ENCODE measurements at places on chromosomes 5 and 9.

- no peak for DNase-seq
These were observed 170.7 kb upstream of the ZNF618 start for GRCh38 chr9:113705306-113705927.

DNA sequence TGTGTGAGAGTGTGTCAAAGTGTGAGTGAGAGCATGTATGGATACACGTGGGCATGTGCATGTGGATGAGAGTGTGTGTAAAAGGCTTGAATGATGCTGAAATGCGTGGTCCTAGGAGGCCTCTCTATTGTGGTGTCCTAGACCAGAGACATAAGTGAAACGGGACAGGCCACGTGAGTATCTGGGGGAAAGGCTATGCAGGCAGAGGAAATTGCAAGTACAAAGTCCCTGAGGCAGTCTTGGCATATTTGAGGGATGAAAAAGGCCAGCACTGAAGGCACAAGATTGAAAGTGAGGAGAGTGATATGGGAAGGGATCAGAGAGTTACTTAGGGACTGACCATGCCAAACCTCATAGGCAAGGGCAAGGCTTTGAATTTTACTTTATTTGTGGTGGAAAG, 67.2 kb upstream of the CCDC152 start:
- DNase-seq: no peak

- DNase-seq: peak; percentile 59
These were observed at the start of gene ZNF883 for GRCh38 chr9:113011911-113012381. Gene ZNF883 (minus strand): TSS chr9:113012192.

DNA sequence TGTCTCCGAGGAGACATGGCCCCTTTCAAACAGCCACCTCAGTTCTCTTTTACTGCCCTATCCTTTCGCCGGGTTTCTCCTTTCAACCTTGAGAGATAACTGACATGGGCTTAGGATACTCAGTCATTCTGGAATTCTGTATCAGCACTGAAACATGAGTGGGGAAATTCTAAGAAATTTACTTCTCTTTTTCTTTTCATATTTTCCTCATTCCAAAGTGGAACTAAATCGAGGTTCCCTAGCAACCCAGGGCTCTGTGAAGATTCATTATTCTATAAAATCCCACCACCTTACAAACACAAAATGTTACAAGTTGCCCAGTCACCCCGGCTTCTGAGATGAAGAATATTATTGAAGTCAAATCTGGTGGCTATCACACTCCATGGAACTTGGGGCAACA, 319.2 kb downstream of the ENC1 start:
- DNase-seq: no peak

DNA sequence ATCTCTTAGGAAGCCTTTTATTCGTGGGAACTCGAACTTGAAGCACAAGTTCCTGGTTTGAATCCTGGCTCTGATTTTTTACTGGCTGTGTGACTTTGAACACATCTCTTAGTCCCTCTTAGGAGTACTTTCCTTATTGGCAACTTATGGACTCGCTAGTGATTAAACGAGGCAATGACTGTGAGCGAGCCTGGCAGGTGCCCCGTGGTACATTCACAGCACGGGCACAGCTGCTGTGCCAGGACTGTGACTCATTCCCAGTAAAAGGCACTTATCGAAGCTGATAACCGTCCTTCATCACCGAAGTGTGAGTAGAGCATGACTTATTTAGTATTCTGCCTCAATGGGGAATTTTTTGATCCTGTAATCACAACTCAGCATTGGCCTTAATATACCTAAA, 22.7 kb downstream of the CFAP90 start:
- DNase-seq: no peak

- DNase-seq: no peak
These were observed 154.0 kb downstream of the WDR70 start for GRCh38 chr5:37532976-37533740.

GRCh38 chr5:95887977-95888376, 65.5 kb upstream of the GLRX start:
- DNase-seq: peak; percentile 18

DNA sequence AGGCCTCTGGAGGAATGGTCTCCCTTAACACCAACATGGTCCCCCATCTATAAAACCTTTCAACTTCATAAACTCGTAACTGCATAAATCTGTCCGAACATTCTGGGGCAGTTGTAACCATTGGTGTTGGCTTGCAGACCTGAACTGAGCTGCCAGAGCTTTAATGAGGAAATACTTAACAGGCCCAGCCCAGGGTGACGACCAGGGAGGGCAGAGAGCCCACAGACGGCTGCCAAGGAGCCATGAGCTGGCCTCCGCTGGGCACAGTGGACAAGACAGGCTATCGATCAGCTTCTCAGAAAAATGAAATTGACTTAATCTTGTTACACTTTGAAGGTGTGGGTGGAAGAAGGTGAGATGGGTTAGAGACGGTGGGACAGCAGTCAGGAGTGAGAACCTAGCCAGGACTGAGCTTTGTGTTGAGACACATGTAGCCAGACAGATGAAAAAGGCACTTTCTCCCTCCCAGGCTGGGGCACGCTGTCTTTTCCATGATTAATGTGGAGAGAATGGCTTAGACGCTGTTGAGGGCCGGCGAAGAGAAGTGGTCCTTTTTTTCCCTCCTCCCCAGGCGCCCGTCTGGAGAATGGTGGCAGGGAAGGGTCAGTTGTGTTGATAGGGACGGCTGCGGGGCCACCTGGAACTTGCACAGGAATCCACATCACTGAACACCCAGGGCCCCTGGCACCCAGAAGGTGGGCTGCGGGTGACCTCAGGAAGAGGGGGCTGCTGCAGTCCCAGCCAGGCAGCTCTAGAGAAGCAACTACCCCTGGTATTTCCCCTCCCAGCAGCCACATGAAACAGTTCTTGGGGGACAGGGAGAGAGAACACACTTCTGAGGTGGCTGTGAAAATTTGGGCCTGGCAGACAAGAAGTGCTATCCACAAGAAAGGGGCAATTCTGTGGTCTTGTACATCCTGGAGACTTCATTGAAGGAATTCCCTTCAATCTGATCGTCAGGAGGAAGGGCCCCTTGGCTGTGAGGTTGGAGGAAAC, 27.3 kb upstream of the TCOF1 start:
- DNase-seq: no peak

DNA sequence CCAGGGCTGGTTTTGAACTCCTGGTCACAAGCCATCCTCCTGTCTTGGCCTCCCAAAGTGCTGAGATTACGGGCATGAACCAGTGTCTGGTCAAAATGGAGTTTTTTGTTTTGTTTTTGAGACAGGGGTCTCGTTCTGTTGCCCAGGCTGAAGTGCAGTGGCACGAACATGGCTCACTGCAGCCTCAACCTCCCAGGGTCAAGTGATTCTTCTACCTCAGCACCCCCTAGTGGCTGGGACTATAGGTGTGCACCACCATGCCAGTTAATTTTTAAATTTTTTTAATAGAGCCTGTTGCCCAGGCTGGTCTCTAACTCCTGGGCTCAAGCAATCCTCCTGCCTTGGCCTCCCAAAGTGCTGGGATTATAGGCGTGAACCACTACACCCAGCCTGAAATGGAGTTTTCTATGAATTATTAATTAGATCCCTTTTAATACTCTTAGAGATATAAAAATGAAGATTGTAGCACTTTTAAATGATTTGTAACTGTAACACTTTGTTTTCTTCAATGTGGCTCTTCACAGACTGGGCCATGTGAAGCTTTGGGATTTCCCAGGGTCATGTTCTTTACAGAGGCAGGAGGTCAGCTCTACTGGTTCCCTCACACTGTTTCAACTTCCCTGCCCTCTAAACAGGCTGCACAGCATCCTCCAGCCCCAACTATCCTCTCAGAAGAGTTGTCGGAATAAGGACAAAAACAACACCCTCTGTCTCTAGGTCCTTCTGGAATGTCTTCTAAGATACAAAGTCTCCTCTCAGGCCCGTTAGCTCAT, 32.7 kb upstream of the SPARC start:
- DNase-seq: peak; percentile 70

- no peak for DNase-seq
These were observed 24.3 kb downstream of the KCNT1 start for GRCh38 chr9:135726138-135726853.

DNA sequence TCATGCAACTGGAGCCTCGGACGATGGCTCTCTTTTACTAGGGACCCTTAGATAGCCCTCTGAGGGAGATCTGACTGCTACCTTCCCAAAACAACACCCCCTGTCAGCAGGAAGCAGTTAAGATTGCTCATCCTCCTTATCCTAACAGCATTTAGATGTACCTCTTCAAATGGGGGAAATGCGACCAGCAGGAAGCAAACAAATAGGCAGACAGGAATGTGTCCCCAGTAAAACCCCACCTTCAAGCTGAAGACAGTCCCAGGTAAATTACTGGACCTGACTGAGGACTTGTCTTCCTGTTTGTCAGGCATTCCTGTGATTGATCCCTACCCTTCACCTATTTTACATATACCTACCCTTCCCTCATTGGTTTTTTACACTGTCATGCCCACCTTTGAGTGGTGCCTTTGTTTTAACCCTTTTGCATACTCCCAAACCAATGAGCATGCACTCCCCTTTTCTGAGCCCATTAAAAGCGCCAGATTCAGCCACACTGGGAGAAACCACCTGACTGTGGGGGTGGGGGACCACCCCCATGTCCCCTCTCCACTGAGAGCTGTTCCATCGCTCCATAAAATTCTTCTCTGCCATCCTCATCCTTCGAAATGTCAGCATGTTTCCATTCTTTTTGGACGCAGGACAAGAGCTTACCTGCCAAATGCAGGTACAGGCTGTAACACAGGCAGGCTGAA, 954.0 kb upstream of the CDH6 start:
- no peak for DNase-seq

- DNase-seq: no peak
These were observed 67.2 kb upstream of the GOLM1 start for GRCh38 chr9:86166546-86166945.

DNA sequence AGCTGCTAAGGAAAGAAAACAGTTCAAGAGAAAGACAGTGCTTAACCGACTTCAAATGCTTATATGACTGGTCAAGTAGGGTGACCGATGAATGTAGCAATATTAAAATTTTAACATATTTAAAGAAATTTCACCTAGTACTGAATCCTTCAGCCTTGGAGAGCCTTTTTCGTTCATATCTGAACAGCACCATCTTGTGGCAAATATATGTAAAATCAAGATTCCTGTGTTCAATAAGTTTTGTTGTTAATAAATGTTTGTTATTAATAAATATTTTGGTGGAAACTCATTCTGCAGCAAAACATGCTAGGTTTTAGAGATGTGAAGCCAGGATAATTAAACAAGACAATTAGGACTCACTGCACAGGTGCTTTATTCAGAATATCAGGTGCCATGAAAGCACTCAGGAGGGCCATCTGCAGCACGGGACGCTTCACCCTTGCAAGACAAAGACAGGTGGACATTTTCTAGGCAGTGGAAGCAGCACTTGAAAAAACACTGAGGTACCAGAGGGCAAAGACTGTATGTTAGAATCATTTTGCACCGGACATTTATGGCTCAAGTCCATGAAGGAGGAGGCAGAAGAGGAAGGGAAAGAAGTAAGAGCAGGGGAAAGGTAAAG, 15.6 kb downstream of the TICAM2 start:
- DNase-seq: no peak

- DNase-seq: no peak
These were observed 275.5 kb upstream of the TAS2R1 start for GRCh38 chr5:9905661-9906060.

GRCh38 chr9:98272083-98272482, 16.6 kb upstream of the TBC1D2 start:
- DNase-seq: no peak

GRCh38 chr9:132235894-132236661, 74.2 kb downstream of the NTNG2 start:
- peak; percentile 94 for DNase-seq

- no peak for DNase-seq
These were observed 32.1 kb downstream of the RAPGEF1 start for GRCh38 chr9:131707733-131708157.

DNA sequence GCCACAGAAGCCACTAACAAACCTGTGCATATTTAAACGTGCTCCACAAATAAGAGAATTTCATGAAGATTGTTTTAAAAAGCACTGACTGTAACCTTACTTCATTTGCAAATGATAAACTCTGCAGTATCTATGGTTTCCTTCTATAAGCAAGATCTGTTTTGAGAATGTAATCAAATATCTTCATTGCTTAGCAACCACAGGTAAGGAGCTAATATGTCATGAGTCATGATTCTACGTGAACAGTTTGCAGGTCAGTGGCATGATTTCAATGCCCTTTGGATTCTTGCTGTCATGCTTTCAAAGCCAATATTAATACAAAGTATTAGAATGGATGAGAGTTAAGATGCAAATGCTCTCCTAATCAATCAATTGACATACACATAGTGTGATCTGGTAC, 325.0 kb downstream of the EDIL3 start:
- no peak for DNase-seq

DNA sequence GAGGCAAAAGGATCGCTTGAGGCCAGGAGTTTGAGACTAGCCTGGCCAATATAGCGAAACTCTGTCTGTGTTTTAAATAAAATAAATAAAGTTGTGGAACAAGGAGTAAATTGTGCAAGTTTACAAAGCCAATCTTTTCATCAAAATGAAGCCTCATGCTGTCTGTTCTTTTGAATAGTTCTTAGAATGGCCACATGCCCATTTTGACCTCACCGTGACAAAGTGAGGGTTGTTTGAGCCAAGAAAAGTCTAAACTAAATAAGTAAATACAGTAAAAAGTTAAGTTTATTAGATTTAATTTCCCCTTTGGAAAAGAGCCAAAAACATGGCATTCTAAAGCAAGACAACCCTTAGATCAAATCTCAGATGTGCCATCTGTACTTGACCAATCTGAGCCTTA, 165.7 kb downstream of the NDUFS4 start:
- no peak for DNase-seq
